NCI-H345 (cell line): ENCODE measurements at places on chromosomes 6 and 20.

GRCh38 chr6:75202676-75203131 is 3.1 kb downstream of the COL12A1 start:
- DNase-seq = no peak

GRCh38 chr20:15396026-15396425 is 1058.6 kb upstream of the FLRT3 start:
- DNase-seq = no peak

- DNase-seq = no peak
Observed at GRCh38 chr6:43744491-43744890, 25.5 kb upstream of the VEGFA start.

DNA sequence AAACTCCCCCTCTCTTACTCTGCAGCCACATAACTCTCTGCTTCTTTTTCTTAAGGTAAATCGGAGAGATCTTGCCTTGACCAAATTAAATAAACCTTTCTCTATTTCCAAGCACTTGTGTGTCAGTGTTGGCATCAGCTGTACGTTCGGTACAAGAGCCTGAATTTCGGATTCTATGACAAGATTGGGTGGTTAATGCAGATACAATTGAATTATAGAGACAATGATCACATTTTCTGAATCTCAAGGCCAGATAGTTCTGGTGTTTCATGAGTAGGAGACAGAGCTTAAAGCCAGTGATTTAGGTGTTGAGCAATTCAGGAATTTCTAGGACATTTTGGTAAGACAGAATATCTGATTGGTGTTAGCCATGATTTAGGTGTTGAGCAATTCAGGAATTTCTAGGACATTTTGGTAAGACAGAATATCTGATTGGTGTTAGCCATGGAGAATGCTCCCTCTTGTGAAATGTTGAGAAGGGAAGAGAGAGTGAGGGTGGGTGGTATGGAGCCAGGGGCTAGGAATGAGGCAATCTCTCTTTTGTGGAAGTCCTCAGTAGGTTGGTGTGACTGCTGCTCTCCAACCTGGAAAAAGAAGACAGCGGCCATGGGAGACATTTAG is 5.1 kb downstream of the SPINT3 start:
- no peak for DNase-seq

DNA sequence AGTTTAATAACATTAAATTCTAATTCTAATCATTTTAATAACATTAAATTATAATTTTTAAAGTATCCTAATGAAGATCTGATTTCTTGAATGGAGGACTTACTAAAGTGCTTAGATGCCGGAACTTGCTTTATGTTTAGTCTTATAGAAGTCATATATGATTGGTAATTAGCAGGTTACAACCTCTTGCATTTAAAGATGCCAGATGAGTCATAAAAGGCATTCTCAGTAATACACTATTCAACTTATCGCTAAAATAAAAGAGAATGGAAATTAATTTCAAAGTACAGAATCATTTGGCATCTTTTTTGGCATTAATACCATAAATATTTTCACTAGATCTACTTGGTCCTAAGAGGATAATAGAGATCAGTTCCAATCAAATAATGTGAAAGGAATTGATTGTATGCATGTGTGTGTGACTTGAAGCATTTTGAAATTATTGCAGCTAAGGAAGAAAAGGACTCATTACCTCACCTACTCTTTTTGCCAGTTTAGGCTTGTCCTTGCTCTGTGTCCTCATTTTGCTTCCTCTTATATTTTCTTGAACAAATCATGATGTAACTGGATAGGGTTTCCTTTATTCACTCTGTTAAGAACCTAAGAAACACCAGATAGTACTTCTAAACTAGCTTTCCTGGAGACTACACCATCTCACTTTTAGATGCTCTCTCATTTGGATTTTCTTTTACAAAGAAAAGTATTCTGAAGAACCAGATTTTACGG is 2.7 kb downstream of the COL21A1 start:
- DNase-seq = no peak

DNA sequence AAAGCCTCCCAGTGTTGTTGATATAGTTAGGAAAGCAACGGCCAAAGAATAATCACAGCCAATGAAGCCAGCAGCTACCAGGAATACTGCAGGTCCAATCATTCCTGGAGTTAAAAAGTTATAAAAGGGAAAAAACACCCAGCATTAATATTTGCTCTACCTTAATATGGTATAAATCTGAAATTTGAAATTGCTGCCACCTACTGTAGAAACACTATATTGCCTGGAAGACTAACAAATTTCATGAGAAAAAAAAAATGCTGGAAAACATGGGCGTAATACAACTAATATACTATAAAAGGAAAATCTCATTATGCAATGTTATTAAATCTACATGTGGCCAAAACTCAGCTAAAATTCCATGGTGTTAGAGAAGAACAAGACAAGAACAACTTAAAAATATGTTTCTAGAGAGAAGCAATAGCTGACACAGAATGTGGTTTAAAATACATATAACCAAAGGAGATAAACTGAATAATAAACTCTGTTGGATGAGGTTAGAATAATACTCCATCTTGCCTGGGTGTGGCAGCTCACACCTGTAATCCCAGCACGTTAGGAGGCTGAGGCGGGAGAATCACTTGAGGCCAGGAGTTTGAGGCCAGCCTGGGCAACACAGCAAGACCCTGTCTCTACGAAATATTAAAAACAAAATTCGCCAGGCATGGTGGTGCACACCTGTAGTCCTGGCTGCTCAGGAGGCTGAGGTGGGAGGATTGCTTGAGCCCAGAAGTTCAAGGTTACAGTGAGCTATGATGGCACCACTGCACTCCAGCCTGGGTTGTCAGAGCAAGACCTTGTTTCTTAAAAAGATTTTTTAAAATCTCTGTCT is 43.1 kb downstream of the SLC17A5 start:
- peak; percentile 13 for DNase-seq

GRCh38 chr20:2817891-2818595 is 1.9 kb downstream of the TMEM239 start:
- DNase-seq = no peak

DNA sequence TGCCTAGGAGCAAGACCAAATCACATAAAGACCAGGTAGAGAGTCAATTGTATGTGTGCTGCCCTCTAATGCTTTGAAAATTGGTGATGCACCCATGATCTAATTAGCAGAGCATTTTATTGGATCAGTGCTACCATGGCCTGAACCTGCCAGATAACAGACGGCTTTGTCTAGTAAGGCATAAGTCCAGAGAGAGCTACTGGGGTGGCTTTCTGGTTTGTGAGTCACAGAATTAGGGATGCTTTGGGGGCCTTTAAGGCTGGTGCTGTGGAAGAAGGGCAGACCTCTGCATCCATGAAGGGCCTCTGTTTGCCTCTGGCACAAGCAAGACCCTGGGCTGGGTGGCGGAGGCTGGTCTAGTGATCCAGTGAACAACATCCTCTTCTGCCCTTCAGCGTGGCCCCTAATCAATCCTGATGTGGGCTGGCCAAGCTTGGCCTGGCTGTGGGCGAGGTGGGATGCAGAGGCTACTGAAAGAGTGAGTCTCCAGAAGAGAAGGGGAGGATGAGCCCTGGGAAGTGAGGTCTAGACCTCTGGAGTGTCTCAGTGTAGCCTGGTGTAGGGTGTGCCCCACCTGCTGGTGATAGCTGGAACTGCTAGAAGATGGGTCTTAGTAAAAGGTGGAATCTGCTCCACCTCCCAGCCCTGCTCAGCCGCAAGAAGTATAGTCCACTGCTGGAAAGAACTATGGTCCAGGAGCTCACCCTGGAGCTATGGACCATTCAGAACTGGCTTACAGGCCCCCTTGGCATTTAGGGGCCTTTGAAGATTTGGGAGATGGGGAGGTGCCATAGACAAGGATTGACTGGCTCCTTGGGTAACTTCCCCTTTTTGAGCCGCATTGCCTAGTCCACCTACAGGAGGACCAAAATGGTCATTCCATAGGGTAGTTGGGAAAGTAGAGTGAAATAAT is 36.7 kb upstream of the AAR2 start:
- peak; percentile 80 for DNase-seq

DNA sequence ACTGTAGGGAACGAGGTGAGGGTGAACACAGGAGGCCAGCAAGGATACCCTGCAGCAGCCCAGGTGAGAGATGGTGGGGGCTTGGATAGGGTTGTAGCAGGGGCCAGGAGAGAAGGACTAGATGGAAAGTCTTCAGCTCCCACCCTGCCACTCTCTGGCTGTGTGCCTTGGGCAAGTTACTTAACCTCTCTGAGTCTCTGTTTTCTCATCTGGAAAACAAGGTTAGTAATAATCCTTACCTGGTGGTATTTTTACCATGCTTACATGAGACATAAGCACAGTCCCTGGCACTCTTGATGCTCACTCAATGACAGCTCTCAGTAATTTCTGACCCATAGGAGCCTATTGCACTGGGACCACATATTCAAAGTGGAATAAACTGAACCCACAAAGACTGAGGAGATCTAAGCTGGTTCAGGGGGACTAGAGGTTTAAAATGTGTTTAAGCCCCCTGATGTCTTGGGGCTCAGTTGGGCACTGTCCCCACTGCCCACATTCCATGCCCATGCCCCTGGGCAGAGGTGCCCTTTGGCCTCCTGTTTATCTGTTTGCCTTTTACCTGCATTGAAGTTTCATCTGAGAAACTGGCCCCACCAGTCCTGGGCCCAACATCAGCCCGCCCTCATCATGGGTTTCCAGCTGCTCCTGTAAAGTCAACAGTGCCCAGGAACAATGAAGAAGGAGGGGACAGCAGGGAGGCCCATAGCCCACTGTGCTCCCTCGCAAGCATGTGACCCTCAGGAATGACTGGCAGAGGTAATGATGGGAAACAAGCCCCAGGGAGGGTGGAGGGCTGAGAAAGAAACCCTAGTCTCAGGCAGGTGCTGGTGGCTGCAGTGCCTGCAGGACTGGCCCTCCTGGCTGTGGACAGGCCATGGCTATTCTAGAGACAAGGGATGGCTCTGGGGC is 104.0 kb downstream of the VEGFA start:
- DNase-seq = peak; percentile 95

GRCh38 chr6:92810913-92811312 is 608.4 kb downstream of the EPHA7 start:
- peak; percentile 55 for DNase-seq

GRCh38 chr20:2151858-2152281 is 50.2 kb downstream of the STK35 start:
- DNase-seq = no peak

GRCh38 chr20:44367746-44368145 is 12.2 kb downstream of the HNF4A start:
- no peak for DNase-seq
